ENCODE measurements at places on chromosomes 5 and 9.
A peak's percentile ranks its signal among the peaks of the same experiment; 100 is the strongest.

GRCh38 chr9:124361128-124361527, 54.1 kb downstream of the PSMB7 start:
- no peak for DNase-seq

DNA sequence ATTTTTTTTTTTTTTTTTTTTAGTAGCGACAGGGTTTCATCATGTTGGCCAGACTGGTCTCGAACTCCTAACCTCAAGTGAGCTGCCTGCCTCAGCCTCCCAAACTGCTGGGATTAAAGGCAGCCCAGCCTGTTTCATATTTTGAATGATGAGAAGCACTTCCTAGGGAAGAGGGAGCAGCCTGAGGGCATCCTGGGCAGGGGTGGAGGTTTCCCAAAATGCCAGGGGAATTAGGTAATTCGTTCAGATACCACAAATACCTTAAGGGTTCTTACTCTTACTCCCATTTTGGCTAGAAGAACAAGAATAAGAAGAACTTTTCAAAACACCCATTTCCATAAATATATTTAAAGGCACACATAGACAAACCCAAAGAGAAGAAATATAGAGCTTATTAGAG, 29.5 kb upstream of the RAPGEF1 start:
- no peak for DNase-seq

GRCh38 chr5:77301447-77301883, 91.0 kb downstream of the PDE8B start:
- no peak for DNase-seq

DNA sequence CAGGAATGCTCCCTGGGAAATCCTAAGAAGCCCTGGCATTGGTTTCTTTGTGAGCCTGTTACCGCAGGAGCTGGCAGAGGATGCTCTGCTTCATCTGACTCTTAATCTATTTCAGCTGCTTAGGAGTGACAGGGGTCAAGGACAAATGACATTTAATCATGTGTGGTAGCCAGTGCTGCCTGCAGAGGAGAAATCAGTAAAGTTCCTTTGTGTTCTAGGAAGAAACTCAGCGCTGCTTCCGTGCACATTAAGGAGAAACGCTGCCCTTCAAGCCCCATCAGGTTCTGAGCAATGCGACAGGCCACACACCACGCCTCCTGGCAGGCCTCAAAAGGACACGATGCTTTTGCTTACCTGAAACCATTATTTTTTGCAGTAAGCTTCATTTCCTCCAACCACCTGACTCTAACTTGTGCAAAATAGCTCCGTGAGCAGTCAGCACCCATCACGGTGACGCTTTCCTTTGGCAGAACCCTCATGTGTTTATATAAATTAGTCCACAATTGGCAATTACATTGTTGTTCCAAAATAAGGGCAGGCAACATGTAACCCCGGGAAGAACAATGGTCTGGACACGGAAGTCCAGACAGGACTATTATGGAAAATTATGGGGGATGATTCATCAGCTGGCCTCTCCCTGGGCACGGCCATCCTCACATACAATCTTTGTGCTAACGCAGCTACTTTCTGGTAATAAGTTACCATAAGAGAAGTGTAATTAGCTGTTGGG, 387.9 kb upstream of the DAP start:
- DNase-seq = no peak

DNA sequence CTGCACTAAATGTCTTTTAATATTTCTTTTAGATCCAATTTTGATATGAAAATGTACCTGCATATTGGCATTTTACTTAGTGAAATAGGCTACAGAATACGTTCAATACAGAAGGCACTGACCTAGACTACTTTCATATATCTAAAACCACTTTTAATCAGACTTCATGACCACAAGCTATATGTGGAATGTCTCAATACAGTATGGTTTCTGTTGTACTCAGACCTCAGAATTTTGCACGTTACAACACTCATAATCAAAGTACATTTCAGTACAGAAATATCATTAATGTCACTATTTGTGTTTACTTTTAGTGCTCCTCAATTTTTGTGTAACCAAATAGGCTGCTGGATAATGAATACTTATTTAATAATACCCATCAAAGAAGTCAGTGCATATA, 74.8 kb downstream of the MEF2C start:
- DNase-seq = no peak

GRCh38 chr5:175746851-175747250, 89.0 kb downstream of the HRH2 start:
- no peak for DNase-seq

- no peak for DNase-seq
Measured at GRCh38 chr5:146825033-146825432, 53.5 kb downstream of the PPP2R2B start.

GRCh38 chr5:178106556-178107239, 6.6 kb upstream of the N4BP3 start:
- no peak for DNase-seq

GRCh38 chr5:117077142-117077541, 502.5 kb upstream of the SEMA6A start:
- DNase-seq = no peak

DNA sequence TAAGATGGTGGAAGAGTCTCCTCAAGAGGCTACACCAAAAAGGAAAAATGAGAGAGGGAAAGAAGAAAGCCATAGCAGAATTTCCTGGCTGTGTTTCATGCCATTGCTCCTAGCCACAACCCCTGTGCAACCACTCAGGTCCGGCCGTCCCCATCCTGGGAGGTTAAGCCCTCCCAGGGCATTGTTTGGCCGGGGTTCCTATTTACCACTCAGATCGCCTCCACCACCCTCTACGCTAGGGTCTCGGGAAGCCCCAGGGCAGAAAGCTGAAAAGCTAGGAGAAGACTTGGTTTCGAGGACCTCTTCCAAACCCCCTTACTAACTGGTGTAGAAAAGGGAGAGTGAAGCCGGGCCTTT, 715 bp downstream of the RC3H2 start:
- DNase-seq = peak; percentile 16

- no peak for DNase-seq
Measured at GRCh38 chr5:167820101-167820990, 471.1 kb upstream of the WWC1 start.

- no peak for DNase-seq
Measured at GRCh38 chr9:132513416-132513815, 69.0 kb upstream of the BARHL1 start.

GRCh38 chr9:36293171-36293570, 34.9 kb upstream of the GNE start:
- no peak for DNase-seq

- no peak for DNase-seq
Measured at GRCh38 chr5:19172926-19173470, 815.0 kb downstream of the CDH18 start.

All from CD4-positive, alpha-beta T cell treated with Interleukin-4 for 1 hour (primary cell).